ENCODE measurements at places on chromosomes 2 and 18. TPM values are rescaled to one million over a fixed set of nuclear protein-coding genes. Genes with fewer than 3 reads are reported as not detected.

- H3K36me3 ChIP-seq, result no peaks in the 10 kb centered on the region
- no peak overlapping the region for H3K27ac ChIP-seq
- no peaks in the 10 kb centered on the region for H3K27me3 ChIP-seq
- DNase-seq, result no peak
- no peak overlapping the region for H3K4me3 ChIP-seq
Measured at GRCh38 chr2:186098821-186099220, 360.2 kb downstream of the FSIP2 start.

GRCh38 chr2:28377195-28377816 is 15.4 kb upstream of the FOSL2 start:
- H3K27ac ChIP-seq, result no peak overlapping the region
- H3K36me3 ChIP-seq, result no peaks in the 10 kb centered on the region
- peaks cover 16% of the 10 kb centered on the region for H3K27me3 ChIP-seq
- peaks cover 30% of the 10 kb centered on the region for H3K4me1 ChIP-seq
- DNase-seq, result no peak
- no peak overlapping the region for H3K4me3 ChIP-seq

DNA sequence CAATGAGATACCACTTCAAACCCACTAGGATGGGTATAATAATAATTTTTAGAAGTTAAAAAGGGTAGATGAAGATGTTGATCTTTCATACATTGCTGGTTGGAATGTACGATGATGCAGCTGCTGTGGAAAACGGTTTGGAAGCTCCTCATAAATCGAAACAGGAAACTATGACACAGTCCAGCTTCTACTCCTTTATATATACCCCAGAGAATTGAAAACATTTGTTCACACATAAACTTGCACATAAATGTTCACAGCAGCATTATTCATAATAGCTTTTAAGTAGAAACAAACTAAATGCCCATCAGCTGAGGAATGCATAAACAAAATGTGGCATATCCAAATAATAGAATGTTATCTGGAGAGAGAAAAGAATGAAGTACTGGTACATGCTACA is 95.0 kb downstream of the STRADB start:
- H3K27me3 ChIP-seq, result peaks cover 1% of the 10 kb centered on the region
- no peak overlapping the region for H3K27ac ChIP-seq
- H3K4me3 ChIP-seq, result no peak overlapping the region
- no peaks in the 10 kb centered on the region for H3K4me1 ChIP-seq

DNA sequence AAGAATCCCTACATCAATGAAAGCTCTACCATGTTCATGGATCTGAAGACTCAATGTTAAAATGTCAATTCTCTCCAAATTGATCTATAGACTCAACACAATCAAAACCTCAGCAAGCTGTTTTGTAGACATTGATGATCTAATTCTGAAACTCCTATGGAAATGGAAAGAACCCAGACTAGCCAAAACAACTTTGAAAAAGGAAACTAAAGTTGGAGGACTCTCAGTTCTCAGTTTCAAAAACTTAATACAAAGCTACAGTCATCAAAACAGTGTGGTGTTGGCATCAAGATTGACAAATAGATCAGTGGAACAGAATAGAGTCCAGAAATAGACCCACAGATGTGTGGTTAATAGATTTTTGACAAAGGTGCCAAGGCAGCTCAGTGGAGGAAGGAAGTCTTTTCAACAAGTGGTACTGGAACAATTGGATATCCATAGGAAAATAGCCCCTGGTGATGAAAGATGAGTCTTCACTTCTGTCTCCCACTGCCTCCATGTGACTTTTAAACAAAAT is 30.4 kb downstream of the LBH start:
- H3K27ac ChIP-seq, result no peak overlapping the region
- no peak for DNase-seq
- peaks cover 76% of the 10 kb centered on the region for H3K36me3 ChIP-seq
- no peaks in the 10 kb centered on the region for H3K27me3 ChIP-seq
- H3K4me3 ChIP-seq, result no peak overlapping the region

DNA sequence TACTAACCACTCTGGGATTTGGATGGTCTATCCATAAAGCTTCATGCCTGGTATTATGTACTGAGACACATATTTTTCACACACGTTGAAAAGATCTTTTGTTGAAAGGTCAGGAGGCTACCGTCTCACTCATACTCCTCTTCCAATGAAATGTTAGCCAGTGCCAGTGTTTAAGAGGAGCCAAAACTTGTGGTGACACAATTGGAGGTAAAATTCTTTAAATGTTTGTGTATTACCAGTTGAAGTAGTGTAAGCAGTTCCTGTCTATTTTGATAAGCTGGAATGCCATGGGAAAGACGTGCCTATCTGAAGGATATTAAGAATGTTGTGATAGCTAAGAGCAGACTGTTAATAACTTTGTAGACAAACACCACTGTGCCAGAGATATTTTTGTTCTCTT is 32.1 kb downstream of the MARCHF7 start:
- H3K4me3 ChIP-seq, result no peak overlapping the region
- H3K27ac ChIP-seq, result no peak overlapping the region
- H3K27me3 ChIP-seq, result no peaks in the 10 kb centered on the region
- peaks cover 64% of the 10 kb centered on the region for H3K36me3 ChIP-seq

DNA sequence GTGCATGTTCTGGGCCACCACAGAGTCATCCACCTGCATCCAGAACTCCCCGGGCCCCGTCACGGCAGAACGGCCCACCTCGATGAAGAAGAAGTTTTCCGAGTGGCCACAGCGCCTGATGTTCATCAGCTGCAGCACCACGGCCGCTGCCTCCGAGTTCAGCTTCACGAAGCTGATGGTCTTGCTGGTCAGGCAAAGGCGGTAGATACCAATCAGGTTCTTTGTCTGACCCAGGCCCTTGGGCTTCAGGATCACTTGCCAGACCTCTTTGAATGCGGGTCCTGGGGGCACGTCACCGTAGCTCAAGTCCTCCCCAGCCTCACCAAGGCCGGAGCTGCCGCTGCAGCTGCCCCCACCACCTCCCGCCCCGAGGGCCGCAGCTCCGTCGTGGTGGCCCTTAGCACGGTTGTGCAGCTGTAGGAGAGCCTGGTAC is 1.6 kb downstream of the IRS1 start:
- H3K27me3 ChIP-seq, result peaks cover 2% of the 10 kb centered on the region
- H3K4me3 ChIP-seq, result peak overlapping the region; percentile 83
- H3K36me3 ChIP-seq, result peaks cover 17% of the 10 kb centered on the region
- peak overlapping the region; percentile 71 for H3K27ac ChIP-seq
- H3K4me1 ChIP-seq, result peaks cover 55% of the 10 kb centered on the region

DNA sequence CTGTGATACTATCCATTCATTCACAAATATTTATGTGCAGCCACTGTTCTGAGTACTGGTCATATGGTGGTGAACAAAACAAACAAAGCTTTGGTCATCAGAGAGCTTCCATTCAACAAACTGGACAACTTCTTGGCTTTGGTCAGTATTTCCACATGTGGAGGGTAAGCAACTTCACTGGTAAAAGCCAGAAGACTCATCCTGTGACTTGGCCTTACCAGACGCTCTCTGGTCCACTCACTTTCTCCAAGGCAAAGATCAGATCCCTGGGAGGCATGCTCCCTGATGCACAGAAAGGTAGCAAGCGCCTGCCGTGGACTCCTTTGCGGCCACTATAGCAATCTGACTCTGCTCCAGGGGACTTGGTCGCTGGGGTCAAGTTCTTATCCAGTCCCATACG is 179.5 kb downstream of the EN1 start:
- DNase-seq, result no peak
- no peaks in the 10 kb centered on the region for H3K4me1 ChIP-seq
- H3K36me3 ChIP-seq, result no peaks in the 10 kb centered on the region
- H3K27me3 ChIP-seq, result no peaks in the 10 kb centered on the region
- no peak overlapping the region for H3K27ac ChIP-seq

- DNase-seq, result no peak
- no peak overlapping the region for H3K4me3 ChIP-seq
- H3K27me3 ChIP-seq, result no peaks in the 10 kb centered on the region
Measured at GRCh38 chr2:234438305-234438977, 58.4 kb downstream of the ARL4C start.

GRCh38 chr2:240579071-240579762 is 7.3 kb upstream of the CAPN10 start:
- no peaks in the 10 kb centered on the region for H3K27me3 ChIP-seq
- H3K27ac ChIP-seq, result peak overlapping the region; percentile 79
- DNase-seq, result no peak
- H3K4me3 ChIP-seq, result no peak overlapping the region
- H3K4me1 ChIP-seq, result peaks cover 44% of the 10 kb centered on the region

GRCh38 chr2:11344956-11345677 is 681 bp upstream of the ROCK2 start:
- DNase-seq, result no peak
- H3K4me1 ChIP-seq, result peaks cover 26% of the 10 kb centered on the region
- H3K4me3 ChIP-seq, result peak overlapping the region; percentile 71
- peaks cover 18% of the 10 kb centered on the region for H3K27me3 ChIP-seq

DNA sequence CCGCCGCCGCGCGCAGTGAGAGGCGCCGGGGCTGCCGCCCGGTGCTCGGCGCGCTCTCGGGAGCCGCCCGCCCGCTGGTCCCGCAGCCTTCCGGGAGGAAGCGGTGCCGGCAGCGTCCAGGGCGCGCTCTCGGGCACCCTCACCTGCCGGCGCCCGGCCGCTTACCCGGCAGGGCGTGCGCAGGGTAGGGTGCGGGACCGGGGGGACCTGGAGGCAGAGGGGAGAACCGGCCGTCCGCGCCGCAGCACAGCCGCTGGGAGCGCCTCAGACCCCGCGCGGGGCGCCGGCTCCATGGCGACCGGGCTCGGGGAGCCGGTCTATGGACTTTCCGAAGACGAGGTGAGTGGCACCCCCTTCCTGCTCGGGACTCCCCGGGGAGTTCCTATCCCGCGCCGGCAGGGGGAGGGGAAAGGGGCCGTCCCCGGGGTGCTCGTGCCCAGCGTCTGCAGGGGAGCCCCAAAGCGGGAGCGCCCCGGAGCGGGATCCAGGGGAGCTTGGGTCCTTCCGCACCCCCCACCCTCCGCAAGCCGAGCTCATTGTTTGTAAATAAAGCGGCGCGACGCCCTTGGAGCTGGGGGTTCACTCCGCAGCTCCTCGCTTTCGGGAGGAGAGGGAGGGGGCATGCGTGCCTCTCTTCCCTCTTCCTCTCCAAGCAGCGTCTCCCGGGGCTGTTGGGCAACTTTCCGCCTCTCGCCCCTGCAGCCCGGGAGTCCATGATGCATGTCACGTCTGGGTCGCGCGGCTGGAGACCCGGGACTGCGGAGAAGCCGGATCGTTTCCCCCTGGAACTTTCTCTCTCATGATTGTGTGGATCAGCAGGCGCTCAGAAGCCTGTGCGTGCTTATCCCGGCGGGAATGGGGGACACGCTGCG is 580 bp downstream of the NEDD4L start:
- H3K4me1 ChIP-seq, result peaks cover 27% of the 10 kb centered on the region
- H3K36me3 ChIP-seq, result no peaks in the 10 kb centered on the region
- peak overlapping the region; percentile 85 for H3K4me3 ChIP-seq
- H3K27me3 ChIP-seq, result peaks cover 36% of the 10 kb centered on the region
- peak; percentile 44 for DNase-seq

DNA sequence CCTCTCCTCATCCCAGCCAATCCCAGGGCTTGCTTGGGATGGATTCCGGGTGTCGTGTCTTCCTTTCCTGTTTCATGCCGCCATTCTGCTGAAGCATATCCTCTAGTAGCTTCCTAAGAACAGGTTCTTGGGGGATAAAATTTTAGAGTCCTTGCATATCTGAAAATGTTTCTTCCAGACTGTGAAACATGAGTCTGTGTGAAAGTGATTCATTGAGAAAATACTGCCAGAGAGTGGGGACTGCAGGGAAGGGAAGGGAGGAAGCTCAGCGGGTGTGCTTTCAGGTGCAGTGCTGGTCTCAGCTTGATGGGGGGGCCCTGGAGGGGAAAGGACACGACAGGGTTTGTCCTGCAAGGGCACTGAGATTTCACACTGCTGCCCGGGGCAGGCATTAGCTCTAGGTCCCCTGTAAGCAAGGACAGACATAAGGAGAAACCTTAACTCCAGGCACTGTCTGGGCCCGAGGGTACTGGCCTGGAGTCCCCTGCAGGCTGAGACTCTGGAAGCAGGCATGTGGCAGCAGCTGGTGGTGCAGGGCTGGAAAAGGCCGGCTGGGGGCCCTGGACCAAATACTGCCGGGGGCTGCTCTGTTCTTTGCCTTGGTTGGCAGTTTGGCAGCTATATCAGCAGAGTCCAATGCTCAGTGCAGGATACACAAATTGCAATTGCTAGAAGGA is 97.6 kb upstream of the HS6ST1 start:
- H3K36me3 ChIP-seq, result no peaks in the 10 kb centered on the region
- H3K27ac ChIP-seq, result no peak overlapping the region
- H3K27me3 ChIP-seq, result no peaks in the 10 kb centered on the region
- H3K4me1 ChIP-seq, result no peaks in the 10 kb centered on the region

GRCh38 chr2:133748007-133748700 is 179.9 kb upstream of the NCKAP5 start:
- H3K27me3 ChIP-seq, result no peaks in the 10 kb centered on the region
- no peak for DNase-seq
- H3K4me3 ChIP-seq, result no peak overlapping the region
- H3K4me1 ChIP-seq, result no peaks in the 10 kb centered on the region
- no peaks in the 10 kb centered on the region for H3K36me3 ChIP-seq
- H3K27ac ChIP-seq, result no peak overlapping the region

DNA sequence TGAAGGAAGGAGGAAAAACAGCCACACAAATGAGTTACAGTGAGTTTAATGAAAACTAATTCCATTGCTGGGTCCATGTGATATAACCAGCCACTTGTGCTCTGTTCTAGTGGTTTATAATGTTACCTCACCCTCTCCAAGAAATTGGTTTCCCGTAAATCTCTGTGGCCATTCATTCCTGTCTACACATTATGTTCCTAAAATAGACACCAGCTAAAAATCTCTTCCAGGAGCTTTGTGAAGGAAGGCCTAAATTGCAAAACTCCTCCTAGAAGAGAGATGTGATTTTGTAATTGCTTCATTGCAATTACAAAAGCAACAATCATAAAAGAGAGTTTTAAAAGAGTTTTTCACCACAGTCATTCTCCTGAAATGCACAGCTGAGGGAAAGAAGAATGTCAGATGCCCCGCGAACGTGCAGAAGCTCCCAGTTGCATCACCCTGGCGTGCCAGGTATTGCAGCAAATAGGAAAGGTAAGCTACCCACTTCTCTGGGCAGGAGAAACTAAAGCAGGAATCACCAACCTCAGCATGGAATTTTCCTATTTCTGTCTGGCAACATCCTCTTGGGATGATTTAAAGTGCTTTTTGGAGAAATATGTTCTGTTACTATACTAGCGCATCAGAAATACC is 1.7 kb downstream of the SCN1A start:
- no peaks in the 10 kb centered on the region for H3K36me3 ChIP-seq
- H3K4me3 ChIP-seq, result no peak overlapping the region
- H3K4me1 ChIP-seq, result no peaks in the 10 kb centered on the region
- no peak overlapping the region for H3K27ac ChIP-seq
- no peak for DNase-seq
- H3K27me3 ChIP-seq, result peaks cover 12% of the 10 kb centered on the region

The ABHD3 gene
- total RNA-seq, result 53.5 TPM

The LYPD1 gene
- total RNA-seq, result not detected

The IL36B gene
- total RNA-seq, result not detected

The RAB17 gene
- not detected for total RNA-seq

The SOWAHC gene
- 1.1 TPM for total RNA-seq

The REG3A gene
- total RNA-seq, result not detected
